ENCODE measurements at places on chromosomes 13 and 19.
A peak's percentile ranks its signal among the peaks of the same experiment; 100 is the strongest.

GRCh38 chr13:94557684-94558235, 38.2 kb downstream of the TGDS start:
- DNase-seq, result no peak

- DNase-seq, result peak; percentile 92
Observed at GRCh38 chr13:27424246-27425157, at the start of gene GTF3A. TSS of gene GTF3A (plus strand) at chr13:27424619.

DNA sequence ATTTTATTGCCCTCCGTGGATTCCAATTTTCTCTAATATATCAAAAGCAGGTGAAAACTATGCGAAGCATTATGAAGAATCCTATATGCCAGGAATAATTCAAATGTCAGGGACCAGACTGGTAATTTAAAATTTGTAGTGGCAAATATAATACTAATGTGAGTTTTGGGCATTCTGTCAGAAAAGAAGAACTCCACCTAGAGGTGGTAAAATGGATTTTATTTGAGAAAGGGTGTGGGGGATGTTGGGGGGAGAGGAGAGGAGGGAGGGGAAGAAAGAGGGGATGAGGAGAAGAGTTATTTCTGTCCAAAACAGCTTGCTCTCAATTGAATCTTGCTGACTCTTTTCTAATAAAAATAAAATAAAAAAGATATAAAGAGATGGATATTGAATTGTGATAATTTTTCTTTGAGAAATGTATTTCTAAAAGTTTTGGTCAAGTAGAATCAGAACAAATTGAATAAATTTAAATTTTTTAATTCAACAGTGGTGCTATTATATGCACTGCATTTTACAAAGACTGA, 929.3 kb upstream of the SLITRK5 start:
- DNase-seq, result no peak

DNA sequence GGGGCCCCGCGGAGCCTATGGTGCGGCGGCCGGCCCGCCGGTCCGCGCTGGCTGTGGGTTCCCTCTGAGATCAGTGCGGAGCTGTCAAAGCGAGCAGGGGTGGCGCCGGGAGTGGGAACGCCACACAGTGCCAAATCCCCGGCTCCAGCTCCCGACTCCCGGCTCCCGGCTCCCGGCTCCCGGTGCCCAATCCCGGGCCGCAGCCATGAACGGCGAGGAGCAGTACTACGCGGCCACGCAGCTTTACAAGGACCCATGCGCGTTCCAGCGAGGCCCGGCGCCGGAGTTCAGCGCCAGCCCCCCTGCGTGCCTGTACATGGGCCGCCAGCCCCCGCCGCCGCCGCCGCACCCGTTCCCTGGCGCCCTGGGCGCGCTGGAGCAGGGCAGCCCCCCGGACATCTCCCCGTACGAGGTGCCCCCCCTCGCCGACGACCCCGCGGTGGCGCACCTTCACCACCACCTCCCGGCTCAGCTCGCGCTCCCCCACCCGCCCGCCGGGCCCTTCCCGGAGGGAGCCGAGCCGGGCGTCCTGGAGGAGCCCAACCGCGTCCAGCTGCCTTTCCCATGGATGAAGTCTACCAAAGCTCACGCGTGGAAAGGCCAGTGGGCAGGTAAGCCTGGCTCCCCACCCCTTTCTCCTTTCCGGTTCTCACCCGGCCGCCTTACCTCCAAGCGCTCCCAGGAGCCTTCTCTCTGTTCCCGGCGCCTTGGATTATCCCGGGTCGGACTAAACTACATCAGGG, at the start of gene PDX1:
PDX1 (plus strand) TSS at position 67 of the 743 bp plus-strand sequence; CDS start at position 206, 139 bp downstream.
- DNase-seq, result no peak

GRCh38 chr19:49222011-49222410, 64.4 kb downstream of the TRPM4 start:
- DNase-seq, result no peak

- DNase-seq, result no peak
Observed at GRCh38 chr13:110685305-110686020, 20.5 kb downstream of the CARS2 start.

DNA sequence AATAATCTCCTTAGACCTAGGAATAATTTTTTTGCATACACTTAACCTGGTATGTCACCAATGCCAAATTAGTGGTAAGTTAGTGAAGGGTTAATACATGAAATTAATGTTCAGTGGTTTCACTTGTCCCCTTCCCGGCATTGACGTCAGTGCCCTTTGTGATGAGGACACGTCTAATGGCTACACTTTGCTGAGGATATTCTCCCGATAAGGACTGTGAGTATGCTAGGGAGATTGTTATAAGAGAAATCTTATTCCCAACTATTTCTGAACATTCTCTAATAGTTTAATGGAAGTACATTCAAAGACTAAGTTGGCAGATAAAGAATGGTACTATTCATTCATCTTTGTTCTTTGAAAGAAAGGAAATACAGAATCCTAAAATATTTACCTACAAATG, 102.4 kb downstream of the TNFRSF19 start:
- DNase-seq, result no peak

GRCh38 chr13:31747291-31747690, 8.0 kb downstream of the RXFP2 start:
- DNase-seq, result no peak

DNA sequence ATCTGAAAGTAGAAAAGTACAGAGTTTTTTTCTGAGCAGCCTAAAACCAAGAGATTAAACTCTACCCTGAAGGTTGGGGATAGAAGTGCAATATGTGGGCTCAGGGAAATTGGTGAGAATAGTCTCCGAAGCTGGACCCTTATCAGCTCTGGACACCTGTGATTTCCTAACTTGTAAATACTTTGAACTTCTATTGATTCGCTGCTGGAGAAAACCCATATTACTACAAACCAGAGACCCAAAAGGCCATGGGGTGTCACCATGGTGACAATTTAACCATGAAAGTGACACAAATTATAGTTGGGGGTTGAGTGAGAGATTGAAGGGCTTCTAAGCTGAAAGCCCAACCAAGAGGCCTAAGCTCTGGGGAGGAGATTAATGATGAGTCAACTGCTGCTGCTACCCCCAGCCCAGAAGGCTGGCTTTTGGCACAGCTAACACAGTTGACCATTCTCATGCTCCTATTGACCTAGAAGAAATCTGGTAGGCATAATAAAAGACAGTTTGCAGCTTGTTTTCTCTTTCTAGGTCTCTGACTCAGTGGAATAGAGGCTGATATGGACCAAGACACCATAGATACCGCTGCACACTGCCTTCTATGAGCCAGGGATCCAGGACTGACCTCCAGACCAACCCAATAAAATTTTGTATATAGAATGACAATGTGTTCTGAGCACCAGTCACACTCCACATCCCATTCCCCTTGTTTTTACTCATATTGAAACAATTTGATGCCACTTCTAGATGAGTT, 131.9 kb upstream of the FNDC3A start:
- no peak for DNase-seq

DNA sequence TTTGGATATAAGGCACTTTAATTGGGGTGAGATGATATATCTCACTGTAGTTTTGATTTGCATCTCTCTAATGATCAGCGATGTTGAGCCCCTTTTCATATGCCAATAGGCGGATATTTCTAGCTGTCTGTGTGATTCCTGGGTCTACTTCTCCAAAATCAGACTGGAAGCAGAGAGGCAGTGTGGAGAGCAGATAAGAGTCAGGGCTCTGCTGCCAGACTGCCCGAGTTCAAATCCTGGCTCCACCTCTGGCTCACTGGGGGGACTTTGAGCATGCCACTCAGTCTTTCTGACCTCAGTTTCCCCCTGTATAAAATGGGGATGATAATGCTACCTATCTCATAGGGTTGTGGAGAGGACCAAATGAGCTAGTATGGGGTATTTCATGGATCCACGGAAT, 24.0 kb upstream of the ACP7 start:
- no peak for DNase-seq

- DNase-seq, result no peak
Observed at GRCh38 chr19:34316741-34317301, 48.2 kb upstream of the GPI start.

DNA sequence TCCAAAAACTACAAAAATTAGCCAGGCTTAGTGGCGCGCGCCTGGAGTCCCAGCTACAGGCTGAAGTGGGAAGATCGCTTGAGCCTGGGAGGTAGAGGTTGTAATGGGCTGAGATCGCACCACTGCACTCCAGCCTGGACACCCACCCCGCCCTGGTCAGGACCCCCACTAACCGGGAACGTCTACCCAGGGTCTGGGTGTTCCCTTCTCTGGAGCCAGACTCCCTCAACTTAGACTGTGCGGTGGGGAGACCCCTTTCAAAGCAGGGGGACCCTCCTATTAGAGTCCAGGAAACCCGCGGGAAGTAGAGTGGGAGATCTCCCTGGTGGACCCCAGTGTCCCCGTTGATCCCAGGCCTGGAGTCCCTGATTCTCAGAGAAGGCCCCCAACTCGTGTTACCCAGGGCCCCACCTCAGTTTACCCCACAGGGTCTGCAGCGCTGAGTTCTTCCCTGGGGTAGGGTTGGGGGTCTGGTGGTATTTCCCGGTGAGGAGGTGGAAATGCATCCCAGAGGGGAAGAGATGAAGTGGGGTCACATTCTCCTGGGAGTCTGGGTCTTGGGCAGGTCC, 6.1 kb upstream of the ARRDC2 start:
- DNase-seq, result no peak
